CD4-positive, alpha-beta T cell treated with Interleukin-12 subunit alpha and Interleukin-12 subunit beta, for 1 hour (primary cell): ENCODE measurements at places on chromosomes 2 and 18.
A peak's percentile ranks its signal among the peaks of the same experiment; 100 is the strongest.

- no peak for DNase-seq
Observed at GRCh38 chr2:198852248-198852647, 605.5 kb downstream of the SATB2 start.

DNA sequence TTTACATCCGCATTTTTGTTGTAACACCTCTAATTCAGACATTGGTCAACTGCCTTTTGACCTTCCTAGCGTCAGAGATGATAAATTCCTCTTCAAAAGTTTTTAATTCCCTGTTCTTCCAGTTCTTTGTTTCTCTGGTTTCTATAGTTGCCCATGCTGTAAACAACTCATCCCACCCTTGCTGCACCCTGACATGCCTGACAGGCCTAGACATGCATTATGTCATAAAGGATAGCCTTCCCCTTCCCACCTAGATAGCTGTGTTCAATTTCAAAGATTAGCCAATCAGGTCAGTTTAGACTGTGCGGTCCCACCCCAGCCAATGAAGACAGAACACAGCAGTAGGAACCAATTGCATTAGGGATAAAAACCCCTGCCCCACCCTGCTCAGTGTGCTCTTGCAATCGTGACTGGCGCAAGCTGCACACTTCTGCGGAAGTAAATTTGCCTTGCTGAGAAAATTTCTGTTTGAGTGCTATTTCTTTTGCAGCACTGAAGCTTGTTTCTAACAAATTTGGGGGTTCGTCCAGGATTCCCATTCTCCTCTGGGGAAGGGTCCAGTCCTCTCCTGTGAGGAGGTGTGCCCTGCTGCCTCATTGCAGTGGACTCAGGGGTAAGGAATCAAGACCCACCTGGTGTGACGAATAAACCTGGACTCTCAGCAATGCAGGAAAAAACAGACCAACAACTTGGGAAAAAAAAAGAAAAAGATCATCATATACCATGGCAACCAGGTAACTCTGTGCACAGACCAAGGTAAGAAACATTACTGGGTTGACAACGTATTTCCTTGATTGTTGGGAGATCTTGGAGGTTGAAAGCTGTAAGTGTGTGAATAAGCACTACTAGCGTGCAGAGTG, 9.1 kb upstream of the SAP130 start:
- no peak for DNase-seq

GRCh38 chr2:143529118-143529720, 400.0 kb downstream of the ARHGAP15 start:
- DNase-seq, result no peak

DNA sequence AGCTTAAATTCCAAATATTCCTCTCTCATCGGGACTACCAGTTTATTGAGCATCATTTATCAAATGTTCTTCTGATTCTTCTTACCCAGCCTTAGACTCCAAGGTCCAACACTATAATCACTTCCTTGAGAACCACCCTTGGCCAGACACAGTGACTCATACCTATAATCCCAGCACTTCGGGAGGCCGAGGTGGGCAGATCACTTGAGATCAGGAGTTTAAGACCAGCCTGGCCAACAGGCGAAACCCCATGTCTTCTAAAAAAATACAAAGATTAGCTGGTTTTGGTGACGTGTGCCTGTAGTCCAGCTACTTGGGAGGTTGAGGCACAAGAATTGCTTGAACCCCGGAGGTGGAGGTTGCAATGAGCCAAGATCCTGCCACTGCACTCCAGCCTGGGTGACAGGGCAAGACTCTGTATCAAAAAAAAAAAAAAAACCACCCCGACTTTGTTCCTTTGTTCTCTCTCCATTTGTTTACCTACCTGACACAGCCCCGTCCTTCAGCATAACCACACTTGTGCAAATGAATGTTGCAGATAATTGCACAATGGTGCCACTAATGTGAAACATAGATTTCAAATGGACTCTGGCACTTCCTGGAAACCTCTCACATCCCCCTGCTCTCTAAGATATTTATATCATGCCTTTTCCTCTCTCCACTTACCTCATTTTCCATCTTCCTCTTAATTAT, 38.9 kb upstream of the LPIN2 start:
- DNase-seq, result no peak

DNA sequence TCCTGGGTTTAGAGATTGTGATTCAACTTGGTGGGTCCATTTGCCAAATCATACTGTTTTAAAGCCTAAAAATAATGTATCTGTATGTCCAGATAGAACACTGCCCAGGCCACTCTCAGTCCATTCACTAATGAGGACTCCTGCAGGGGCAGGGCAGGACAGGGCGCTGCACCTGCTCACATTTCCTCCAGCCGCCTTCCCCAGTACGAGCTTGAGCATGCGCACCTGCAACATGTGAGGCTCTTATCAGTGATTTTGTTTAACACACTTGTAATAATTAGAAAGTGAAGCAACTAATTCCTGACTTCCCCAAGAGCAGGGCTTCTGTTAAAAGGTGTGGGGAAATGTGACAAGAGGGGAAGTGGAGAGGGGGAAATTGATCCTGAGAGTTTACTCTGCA, 89.7 kb downstream of the AFF3 start:
- DNase-seq, result no peak

- no peak for DNase-seq
Observed at GRCh38 chr2:162198239-162198638, 45.0 kb downstream of the FAP start.

GRCh38 chr2:238220892-238221521, 17.5 kb upstream of the ILKAP start:
- DNase-seq, result no peak

- DNase-seq, result no peak
Observed at GRCh38 chr18:31791817-31792579, 31.3 kb upstream of the SLC25A52 start.

DNA sequence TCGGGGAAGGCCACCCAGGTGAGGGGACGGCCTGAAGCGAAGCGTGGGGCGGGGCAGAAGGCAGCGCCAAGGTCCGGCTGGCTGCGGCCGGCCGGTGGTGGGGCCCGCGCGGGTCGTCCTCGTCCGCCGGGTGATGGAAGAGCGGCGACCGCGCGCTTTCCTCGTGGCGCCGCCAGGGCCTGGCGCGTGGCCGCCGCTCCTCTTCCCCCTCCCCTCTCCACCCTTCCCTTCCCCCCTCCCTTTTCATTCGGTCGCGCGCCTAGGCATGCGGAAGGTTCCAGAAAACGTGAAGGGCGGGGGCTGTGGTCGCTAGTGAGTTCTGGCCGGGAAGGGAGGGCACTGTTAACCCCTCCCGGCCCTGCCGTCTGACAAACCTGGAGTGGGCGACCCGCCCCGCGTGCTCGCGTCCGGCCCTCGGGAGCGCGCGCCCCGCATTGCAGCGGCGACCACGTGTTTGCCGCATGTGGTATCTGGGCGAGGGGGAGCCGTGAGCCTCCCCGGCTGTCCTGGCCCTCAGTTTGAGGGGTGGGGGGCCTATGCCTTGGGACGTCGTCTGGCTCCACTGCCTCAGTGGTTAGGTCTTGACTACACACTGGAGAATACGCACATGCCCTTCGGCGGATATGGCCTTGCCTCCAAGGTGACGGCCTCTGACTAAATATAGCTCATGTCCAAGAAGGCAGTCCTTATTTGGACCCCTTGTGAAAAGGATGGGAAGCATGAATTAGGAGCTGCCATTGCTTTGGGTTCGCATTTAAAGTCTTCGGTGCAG, 579 bp downstream of the MAT2A start:
- DNase-seq, result peak; percentile 77

DNA sequence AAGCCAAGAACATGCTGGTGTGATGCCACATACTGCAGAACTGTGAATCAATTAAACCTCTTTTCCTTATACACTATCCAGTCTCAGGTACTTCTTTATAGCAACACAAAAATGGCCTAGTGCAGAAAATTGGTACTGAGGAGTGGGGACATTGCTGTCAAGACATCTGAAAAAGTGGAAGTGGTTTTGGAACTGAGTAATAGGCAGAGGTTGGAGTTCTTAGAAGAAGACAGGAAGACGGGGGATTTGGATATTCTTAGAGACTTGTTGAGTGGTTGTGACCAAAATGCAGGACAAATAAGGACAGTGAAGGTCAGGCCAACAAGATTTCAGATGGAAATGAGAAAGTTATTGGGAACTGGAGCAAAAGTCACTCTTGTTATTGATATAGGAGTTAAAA, 31.3 kb upstream of the CDH2 start:
- no peak for DNase-seq

- no peak for DNase-seq
Observed at GRCh38 chr2:45836316-45836715, 184.8 kb downstream of the PRKCE start.

- no peak for DNase-seq
Observed at GRCh38 chr18:71442731-71443141, 1101.4 kb downstream of the CBLN2 start.

GRCh38 chr18:36427831-36428230, 130.3 kb downstream of the FHOD3 start:
- no peak for DNase-seq

GRCh38 chr18:10122988-10123950, 209.5 kb downstream of the VAPA start:
- DNase-seq, result no peak

DNA sequence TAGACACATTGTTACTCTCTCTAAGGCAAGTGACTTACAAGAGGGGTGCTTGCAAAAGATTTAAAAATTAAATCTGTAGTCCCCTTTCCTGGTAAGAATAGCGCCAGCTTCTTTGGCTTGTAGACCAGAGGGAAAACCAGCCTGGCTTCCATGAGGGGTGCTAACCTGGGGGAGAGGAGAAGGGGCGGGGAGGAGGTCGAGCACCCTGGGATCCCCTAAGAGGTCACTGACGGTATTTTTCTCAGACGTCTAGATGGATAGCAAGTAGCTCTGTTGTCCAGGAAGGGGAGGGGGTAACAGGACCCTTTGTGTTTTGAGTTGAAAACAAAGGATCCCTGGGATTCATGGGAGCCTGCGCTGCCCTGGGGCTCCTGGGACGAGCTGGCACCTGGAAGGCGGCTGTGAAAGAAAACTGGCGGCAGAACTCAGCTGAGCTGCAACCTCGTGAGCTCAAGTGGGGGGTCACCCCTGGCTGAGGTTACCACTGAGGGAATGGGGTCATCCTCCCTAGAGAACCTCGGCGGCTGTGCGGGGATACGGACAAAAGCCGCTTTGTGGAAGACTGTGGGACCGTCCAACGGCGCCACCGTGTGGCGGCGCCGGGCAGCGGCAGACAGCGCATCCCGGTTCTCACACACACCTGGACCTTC, 37.8 kb upstream of the MRPL19 start:
- peak; percentile 41 for DNase-seq

DNA sequence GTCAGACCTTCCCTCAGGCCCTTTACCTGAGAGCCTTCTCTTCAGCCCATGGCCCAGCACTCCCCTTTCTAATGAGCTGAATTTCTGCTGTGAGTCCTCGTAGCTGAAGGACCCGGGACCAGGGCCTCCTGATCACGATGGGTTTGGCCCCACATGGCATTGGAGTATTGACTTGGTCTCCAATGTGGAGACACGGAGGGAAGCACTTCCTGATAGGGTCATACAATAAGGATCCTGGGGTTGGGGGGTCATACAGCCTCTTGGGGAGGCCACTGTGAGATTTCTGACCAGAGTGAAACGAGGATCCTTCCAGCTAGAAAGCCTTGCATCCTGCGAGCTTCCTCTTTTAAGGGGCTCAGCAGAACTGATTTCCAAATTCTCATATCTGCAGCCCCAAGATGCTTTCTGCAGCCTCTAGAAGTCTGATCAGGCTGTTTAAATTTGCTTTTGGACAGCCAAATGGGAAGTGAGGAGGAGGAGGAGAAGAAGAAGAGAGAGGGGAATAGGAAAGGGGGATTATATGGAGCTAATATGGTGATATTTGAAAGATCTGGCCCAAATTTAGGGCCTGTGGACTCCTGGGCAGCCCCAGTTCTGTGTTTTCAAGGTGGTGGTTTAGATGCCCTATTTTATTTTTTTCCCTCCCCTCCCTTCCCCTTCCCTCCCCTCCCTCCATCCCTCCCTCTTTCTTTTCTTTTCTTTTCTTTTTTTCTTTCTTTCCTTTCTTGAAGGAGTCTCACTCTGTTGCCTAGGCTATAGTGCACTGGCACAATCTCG, 38.9 kb downstream of the RHOB start:
- no peak for DNase-seq

DNA sequence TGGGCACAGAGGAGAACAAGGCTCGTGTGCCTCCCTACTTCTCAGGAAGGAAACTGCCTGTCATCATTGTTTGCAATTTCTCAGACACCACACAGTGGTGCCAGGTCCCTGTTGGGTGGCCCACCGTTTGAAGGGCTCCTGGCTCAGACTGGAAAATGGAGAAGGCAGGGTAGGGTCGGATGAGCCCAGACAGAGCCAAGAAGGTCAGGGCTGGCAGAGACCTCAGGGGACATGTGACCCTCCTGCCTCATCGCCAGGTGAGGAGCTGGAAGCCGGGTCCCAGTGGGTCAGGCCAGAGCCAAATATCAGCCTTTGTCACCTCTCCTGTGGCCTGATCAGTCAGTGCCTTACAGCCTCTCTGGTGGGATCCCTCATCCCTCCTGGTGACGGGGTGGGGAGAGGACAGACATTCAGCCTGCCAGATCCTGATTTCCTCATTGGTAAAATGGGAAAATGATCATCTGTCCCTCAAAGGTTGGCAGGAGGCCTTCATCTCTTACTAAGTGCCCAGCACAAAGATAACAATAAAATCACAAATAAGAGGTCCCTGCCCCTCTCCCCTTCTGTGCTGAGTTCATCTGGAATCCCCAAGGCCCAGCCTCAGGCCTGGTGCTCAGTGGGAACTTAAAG, 117.6 kb downstream of the CAPN13 start:
- no peak for DNase-seq

- DNase-seq, result no peak
Observed at GRCh38 chr2:164260506-164260905, 360.8 kb downstream of the GRB14 start.

DNA sequence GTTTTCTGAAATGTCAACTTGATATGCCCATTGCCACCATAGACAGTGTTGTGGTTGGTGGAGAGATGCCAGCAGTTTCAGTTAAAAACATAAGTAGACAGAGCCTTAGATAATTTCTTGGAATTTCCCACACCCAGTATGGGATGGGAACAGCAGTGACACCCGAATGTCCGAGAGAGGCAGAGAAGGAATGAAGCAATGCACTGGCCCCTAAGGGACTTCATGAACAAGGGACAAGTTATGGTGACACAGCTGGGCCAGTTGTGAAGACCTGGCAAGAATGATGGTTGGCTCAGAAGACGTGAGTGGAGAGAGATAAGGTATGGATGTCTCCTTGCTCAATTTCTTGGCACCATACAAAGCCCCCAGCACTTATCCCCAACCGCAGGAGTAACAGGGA, 165.2 kb upstream of the APCDD1 start:
- no peak for DNase-seq

- no peak for DNase-seq
Observed at GRCh38 chr2:177241711-177242120, 22.8 kb downstream of the NFE2L2 start.

DNA sequence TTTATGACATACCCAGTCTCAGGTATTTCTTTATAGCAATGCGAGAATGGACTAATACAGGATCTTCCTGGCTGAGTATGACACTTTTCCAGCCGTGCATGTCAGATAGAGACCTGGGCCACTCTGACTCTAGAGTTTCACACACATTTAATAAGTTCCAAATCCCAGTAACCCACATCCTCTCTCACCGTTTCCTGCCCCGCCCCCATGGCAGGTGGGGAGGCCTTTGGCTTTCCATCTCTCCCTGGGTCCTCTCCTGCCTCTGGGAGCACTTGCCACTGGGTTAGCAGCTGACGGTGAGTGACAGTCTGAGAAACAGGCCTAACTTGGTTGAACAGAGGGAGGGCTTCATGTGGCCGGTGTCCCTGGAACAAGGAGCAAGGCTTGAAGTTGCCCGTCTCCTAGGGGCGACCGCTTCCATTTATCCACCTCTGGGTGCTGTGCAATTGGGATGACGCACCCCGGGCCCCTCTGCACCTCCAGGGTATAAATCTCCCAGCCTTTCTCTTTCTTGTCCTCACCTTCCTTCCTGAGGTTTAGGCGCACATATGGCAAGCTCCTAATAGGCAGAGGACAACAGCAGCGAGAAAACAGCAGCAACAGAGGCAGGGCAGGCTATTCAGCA, 152.7 kb upstream of the HDAC4 start:
- no peak for DNase-seq
